NCI-H1436 treated with DMSO at 0.1 percent for 48 hours (cell line): ENCODE measurements at places on chromosomes 5 and 9.

GRCh38 chr9:134970719-134971118 lies 53.0 kb upstream of the FCN1 start:
- no peak for DNase-seq

GRCh38 chr5:61823781-61824180 lies 482.2 kb upstream of the KIF2A start:
- DNase-seq: no peak

GRCh38 chr9:127168756-127169574 lies 46.5 kb upstream of the ANGPTL2 start:
- DNase-seq: no peak

- no peak for DNase-seq
Measured at GRCh38 chr5:101174981-101175380, 271.9 kb upstream of the ST8SIA4 start.

- DNase-seq: no peak
Measured at GRCh38 chr5:157454273-157454672, 5.7 kb upstream of the NIPAL4 start.

GRCh38 chr5:178288401-178289368 lies 56.1 kb upstream of the PHYKPL start:
- DNase-seq: no peak
